ENCODE measurements at places on chromosomes 2 and 18. TPM values are rescaled to one million over a fixed set of nuclear protein-coding genes. Genes with fewer than 3 reads are reported as not detected.

Gene TDRD15
- total RNA-seq = not detected

Gene CXCR1
- total RNA-seq = 0.31 TPM

Gene DYNAP
- not detected for total RNA-seq

Gene NETO1
- total RNA-seq = 44.1 TPM

Gene MYO5B
- total RNA-seq = 39.4 TPM

Gene SOX11
- 417 TPM for total RNA-seq

Gene C2orf66
- total RNA-seq = 1.3 TPM

Gene RMDN2
- total RNA-seq = 12.2 TPM

Gene MARS2
- 14.1 TPM for total RNA-seq

Gene SMYD5
- 32.9 TPM for total RNA-seq

Gene GPD2
- 152 TPM for total RNA-seq

Data from parietal lobe (tissue), 2 donors.